NCI-H1417 (cell line): ENCODE measurements at places on chromosomes 5 and 9.

- DNase-seq = no peak
These were observed 103.8 kb upstream of the SMC2 start for GRCh38 chr9:103990311-103990710.

GRCh38 chr9:76567086-76567485, 108.1 kb downstream of the GCNT1 start:
- no peak for DNase-seq

GRCh38 chr5:180601591-180602480, 10.5 kb upstream of the SCGB3A1 start:
- DNase-seq = no peak

GRCh38 chr9:1117439-1117838, 67.3 kb downstream of the DMRT2 start:
- DNase-seq = no peak

DNA sequence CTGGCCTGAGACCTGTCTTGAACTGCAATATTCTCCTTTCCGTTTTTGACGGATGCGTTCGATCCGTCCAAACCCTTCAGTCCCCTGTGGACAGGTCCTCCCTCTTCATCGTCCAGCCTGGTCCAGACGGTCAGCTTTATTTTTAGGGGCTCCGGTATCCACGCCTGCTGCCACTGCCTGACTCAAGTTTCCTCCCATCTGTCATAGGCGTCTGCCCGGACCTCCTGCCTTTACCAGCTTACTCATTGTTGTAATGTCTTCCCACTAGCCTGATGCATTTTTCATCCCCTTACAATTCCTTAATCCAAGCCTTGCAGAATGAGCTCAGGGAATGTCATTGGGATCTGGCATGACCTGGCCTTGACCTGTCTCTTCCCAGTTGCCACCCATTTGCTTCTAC, 145.8 kb downstream of the TENT4A start:
- no peak for DNase-seq

DNA sequence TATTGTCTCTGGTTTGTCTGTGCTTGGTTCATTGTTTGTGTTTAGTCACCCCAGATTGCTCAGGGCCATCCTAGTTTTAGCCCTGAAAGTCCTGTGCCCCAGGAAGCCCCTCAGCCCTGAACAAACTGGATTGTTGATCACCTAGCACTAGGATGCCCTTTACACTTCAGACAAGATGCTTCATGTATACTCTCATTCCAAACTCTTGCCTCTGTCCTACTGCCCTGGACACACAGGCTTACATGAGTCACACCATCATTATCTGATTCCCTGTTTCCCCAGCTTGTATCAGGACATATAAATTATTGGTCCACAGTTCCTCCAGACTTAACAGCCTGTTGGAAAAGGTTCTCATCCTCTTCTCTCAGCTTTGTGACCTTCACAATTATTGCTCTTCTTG, 120.1 kb downstream of the BAAT start:
- DNase-seq = no peak

GRCh38 chr5:82942083-82942881, 134.9 kb downstream of the TMEM167A start:
- no peak for DNase-seq

DNA sequence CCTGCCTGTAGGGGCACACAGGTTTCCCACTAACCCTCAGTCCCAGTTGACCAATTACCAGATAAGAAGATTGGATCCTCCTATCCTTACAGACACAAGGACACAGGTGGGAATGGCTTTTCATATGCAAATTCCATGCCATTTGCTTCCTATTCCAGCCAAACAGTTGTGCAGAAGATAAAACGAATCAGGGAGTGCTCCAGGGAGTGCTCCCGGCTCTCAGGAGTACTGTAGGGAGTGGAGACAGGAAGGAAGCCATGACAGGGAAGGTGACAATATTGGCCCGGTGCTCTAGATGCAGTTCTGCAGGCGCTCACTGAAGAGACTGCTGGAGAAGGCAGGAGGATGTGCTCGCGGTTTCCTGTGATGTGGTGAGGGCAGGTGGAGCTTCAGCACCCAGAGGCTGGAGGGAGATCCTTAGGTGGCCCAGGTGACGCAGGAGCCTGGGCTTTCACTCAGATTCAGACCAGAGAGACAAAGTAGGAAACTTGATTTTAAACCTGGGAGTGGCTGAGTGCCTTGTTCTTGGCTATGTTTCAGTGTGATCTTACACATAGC, 260.0 kb downstream of the AUH start:
- DNase-seq = no peak

GRCh38 chr5:115838885-115839518, 2.4 kb downstream of the ATG12 start:
- peak; percentile 58 for DNase-seq

GRCh38 chr9:86512929-86513328, 158.7 kb upstream of the TUT7 start:
- DNase-seq = no peak

GRCh38 chr9:89438194-89438593, 59.7 kb downstream of the SEMA4D start:
- DNase-seq = no peak

GRCh38 chr9:81596679-81597418, 92.5 kb downstream of the TLE1 start:
- DNase-seq = no peak

DNA sequence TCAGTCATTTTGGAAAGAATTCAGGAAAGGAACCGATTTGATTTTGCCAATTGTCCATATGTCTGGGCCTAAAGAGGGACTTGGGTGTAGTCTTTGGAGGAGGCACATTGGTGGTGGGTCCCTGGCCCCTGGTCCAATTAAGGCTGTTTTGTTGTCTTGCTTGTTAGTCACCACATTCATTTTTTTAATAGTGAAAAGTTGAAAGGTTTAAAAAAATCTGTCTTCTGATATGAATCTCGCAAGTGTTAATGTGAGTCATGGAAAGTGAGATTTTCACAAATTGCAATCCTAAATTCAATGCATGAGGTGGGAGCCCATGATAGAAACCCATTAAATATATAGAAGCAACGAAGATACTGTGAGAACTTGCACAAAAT, 165.9 kb upstream of the OTULINL start:
- no peak for DNase-seq

- DNase-seq = peak; percentile 96
These were observed at the start of the genes MRRF and RBM18 for GRCh38 chr9:122264360-122265148. MRRF (plus strand) TSS chr9:122264882; CDS start chr9:122270892, 6,010 bp downstream. RBM18 (minus strand) TSS chr9:122264840; CDS start chr9:122261492, 3,348 bp downstream.

GRCh38 chr5:135452321-135453030, at the start of gene TIFAB:
TIFAB (minus strand) TSS chr5:135452351; CDS start chr5:135449939, 2,412 bp downstream.
- no peak for DNase-seq

DNA sequence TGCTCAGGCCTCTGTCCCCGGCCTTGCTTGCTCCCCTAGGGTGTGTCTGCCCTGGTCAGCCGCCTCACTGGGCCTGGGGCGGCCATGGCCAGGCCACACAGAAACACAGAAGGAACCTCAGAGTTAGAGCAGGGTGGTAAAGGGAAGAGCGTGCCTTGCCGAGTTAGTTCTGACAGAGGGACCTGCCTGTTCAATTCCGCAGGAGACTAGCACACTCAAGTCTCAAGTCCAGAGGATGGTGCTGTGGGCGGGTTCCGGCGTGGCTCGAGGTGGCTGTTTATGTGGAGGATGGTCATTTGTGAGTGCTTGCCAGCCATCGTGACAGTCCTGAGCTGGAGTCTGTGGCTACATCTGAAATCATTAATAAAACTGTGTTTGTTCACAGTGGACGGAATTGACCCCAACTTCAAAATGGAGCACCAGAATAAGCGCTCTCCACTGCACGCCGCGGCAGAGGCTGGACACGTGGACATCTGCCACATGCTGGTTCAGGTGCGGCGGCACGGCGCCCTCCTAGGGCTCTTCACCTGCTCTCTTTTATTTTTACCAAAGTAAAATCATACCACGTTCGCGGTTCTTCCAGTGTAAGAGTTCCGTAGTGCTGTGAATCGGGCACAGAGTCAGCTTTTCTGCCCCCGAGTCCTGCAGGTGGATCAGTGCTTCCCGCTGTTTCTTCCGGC, 95.5 kb upstream of the CACNA1B start:
- DNase-seq = no peak

DNA sequence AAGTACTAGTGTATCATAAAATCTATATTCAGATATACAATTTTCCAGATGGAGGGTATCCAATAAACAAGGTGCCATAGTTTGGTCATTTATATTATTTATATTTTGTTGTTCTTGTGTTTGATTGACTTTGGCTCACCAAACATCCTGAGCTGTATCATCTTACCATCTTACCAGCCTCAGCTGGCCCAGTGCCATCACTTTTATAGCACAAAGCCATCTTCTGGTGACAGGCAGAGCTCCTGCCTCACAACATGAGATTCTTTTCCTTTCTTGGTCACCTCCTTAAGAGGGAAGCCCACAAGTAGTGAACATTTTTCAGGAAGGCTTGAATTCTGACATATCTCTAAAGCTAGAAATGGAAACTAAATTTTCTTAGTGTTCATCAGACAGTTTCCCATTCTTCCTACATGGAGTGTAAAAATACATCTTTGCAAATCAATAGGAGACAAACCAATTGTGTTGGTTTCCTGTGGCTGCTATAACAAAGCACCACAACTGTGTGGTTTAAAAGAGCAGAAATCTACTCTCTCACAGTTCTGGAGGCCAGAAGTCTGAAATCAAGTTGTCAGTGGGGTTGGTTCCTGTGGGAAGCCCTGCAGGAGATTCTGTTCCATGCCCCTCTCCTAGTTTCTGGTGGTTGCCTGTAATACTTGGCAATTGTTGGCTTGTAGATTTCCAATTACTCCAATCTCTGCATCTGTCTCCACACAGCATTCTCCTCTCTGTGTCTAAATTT, 341.8 kb downstream of the MAN2A1 start:
- no peak for DNase-seq

- DNase-seq = no peak
These were observed 397.2 kb upstream of the DAB2 start for GRCh38 chr5:39822020-39822419.

GRCh38 chr9:105332471-105332870, 88.0 kb downstream of the SLC44A1 start:
- DNase-seq = no peak

DNA sequence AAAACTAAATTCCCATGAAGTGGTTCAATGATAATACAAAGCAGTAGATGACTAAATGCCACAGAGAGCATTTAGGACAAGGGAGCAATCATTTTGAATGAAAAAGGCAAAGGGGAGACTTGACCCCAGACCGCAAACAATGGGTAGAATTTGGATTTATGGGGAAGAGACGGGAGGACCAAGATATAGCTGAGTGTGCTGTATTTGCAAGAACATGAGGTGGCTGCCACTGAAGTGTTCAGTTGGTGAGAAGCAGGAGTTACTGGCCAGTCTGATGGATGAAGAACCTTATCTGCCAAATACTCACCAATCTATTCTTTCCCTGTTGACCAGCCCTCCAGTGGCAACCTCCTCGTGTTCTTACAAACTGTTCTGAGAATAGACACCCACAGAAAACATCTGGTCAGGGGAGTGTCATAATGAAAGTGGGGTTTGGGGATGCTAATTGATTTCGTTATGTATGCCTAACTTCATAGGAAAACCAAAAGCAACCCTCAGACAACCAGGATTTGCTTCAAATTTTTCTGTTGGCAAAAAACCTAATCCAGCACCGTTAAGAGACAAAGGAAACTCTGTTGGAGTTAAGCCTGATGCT, 19.8 kb downstream of the TDRD7 start:
- DNase-seq = no peak

GRCh38 chr9:26413611-26414010, 479.0 kb downstream of the CAAP1 start:
- DNase-seq = no peak

DNA sequence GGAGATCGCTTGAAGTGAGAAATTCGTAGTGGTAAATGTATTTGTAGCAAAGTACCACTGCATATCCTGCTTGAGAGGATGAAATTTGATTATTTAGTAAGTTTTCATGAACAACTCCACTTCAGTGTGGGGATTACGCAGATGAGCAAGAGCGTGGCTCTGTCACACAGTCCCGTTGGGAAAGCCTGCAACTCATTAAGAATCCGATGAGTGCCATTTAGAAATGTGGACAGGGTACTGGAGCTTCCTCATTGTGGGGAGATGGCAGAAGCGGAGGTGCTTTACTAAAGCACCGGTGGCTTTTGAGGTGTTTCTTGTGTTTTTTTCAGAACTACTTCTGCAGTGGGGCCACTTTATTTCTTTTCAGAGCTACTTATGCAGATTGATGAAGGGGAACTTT, 1.4 kb downstream of the TJP2 start:
- DNase-seq = no peak

DNA sequence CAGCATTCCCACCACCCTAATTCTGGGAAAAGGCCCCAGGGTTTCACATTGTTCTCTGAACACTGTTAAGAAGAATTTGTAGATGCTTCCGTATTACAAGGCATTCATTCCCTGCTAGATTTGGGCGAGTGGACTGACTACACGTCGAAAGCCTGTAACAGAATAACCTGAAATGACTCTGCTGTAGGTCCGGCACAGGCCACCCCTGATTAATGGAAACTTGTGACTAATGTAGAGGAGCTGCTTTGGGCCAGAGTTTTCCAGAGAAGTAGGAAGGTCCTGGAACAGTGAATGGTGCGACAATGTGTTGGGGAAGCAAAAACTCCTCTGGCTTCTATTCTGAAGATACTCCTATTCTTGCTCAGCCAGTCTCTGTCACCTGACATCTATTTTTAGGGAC, 87.6 kb downstream of the NR3C1 start:
- no peak for DNase-seq

GRCh38 chr9:20447291-20447690, 175.0 kb downstream of the MLLT3 start:
- peak; percentile 8 for DNase-seq

GRCh38 chr5:144960296-144960695, 789.6 kb downstream of the KCTD16 start:
- DNase-seq = no peak

- no peak for DNase-seq
These were observed 206.4 kb downstream of the C9orf50 start for GRCh38 chr9:129414377-129414992.

- peak; percentile 98 for DNase-seq
These were observed 122.0 kb downstream of the GDNF start for GRCh38 chr5:37717613-37718431.

DNA sequence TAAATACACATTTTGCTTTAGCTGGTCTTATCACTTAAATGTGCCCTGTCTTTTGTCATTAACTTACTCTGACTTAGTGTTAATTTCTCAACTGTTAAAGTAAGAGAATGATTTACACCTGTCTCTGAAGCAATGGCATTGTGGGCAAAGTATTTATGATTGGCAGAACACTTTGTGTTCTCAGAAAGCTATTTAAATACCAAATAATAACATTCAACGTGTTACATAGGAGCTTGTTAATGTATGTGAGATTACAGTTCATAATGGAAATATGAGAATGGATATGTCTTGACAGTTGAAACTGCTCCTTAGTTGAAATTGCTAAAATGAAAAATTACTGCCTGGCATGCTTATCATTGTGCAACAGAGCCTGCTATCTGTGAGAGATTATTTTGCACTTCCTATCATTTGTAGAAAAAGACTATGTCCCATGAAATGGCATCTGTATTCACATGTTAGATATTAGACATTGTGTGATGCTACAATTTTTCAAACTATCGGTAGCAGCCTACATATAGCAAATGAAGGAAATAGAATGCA, 46.1 kb downstream of the PRR16 start:
- DNase-seq = no peak
